Astrocyte of the spinal cord (primary cell): ENCODE measurements at places on chromosomes 7 and 10.

GRCh38 chr10:85642421-85643170 lies 724.0 kb downstream of the GRID1 start:
- peak; percentile 79 for DNase-seq

DNA sequence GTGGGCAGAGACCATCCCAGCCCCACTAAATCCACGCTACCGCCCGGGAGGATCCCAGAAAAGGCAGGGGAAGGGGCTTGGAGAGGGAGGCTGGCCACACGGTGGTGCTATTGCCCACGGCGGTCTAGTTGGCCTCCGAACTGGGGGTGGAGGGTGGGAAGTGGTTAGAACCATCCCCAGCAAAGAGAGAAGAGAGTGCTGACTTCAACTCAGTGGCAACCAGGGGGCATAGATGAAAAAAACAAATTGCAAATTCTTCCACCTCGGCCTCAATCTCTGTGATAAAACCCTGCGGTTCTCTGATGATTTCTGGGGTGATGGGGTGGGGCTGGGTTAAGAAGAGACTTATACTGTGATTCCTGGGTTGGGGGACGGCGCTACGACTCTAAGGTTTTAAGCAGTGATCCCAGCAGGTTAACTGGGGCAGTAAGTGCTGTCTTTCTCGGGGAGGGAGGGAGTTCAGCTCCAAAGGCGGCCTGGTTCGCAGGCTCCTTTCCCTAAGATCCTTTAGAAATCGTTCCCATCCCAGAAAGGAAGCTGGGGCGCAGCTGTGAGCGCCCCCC lies 154.5 kb upstream of the LYZL2 start:
- DNase-seq = peak; percentile 93

DNA sequence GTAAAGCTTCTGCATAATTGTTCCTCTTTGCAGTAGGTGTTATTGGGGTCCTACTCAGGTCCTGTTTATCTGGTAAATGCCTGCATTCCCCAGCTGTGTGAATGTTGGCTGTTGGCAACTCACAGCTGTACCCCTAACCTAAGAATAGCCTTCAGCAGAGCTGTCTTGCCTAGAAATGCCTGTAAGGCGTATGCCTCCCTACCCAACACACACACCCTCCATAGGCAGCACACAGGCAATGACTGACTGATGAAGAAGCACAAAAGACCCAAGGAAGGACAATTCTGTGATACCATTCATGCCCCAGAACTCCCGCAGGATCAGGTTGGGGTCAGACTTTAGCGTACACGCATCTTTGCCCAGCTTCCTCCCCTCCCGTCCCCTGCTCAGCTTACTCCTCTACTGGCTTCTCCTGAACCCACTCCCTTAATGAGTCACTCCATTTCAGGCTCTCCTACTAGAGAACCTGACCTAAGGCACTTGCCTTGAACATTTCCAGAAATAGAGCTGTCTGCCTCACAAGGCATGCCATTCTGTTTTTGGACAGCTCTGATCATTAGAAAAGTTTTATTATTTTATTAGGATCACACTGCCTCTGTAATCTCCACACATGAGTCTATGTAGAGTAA lies 99.2 kb upstream of the PIK3CG start:
- no peak for DNase-seq

DNA sequence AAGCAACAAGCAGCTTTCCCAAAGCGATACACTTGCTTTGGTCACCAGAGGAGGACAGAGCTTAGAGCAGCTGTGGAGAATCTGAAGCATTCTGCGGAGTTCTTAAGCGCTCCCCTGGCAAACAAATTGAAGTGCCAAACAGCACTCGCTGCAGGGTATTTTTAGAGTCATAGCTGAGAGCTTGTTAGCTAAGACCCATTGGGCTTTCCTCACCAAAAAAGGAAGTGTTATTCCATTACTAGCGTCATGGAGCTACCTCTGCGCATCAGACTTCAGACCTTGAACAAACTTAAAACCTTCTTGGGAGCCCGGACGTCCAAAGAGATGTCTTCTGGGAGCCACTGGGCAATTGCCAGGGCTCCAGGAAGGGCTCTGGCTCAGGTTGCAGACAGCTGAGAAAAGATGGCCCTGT lies 23.2 kb upstream of the BMPR1A start:
- DNase-seq = peak; percentile 33

GRCh38 chr10:82340166-82340565 lies 465.2 kb downstream of the NRG3 start:
- no peak for DNase-seq

DNA sequence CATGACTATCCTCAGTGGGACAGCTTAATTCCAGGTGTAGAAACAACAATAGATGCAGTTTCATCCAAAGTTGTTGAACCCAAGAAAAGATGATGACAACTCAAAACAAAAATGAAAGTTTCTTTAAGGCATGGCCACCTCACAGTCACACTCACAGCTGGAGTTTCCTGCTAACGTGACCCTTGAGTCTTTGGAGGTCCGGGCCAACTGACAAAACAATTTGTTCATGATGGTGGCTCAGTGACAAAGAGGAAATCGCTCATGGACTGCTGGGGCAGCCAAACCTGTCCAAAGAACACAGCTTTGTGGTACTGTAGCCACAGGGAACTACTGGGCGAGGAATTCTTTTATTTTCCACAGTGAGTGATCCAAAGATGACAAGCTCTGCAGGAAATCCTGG lies 96.0 kb upstream of the JCAD start:
- peak; percentile 85 for DNase-seq

DNA sequence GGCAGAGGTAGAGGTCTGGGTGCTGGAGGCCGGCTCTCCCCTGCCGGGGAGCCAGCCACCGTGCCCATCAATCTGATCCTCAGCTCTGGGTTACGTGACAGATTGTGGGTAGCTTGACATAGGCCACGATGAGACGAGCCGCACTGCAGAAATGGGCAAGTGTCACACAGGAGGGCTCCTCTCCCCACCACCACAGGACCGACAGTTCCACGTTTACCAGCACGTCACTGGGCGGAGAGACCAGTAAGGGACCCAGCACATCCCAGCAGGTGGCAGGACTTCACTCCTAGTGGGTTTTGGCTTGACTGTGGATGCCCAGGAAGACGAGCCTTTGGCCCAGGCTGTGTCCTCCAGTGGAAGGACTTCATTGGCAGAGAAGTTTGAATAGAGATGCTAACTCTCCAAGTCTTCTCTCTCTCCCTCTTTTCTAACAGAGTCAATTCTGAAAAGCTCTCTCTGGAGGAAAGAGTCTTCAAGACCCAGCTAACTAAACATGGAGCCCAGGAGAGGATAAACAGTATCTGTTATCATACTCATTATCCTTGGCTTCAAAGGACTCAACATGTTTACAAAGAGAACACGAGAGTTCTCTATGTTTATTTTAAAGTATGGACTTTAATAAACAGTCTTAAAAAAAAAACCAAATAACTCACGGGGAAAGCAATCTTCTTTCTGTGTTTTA lies 129.3 kb upstream of the JCAD start:
- no peak for DNase-seq

GRCh38 chr7:158075633-158076001 lies 512.0 kb downstream of the PTPRN2 start:
- no peak for DNase-seq

DNA sequence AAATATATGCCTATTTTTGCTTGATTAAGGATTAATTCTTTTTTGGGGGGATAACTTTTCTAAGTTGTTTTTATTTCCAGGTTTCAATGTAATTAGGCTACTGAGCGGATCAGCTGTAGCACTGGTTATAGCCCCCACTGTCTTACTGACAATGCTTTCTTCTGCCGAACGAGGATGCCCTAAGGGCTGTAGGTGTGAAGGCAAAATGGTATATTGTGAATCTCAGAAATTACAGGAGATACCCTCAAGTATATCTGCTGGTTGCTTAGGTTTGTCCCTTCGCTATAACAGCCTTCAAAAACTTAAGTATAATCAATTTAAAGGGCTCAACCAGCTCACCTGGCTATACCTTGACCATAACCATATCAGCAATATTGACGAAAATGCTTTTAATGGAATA lies 1.0 kb downstream of the LRRTM3 start:
- no peak for DNase-seq

DNA sequence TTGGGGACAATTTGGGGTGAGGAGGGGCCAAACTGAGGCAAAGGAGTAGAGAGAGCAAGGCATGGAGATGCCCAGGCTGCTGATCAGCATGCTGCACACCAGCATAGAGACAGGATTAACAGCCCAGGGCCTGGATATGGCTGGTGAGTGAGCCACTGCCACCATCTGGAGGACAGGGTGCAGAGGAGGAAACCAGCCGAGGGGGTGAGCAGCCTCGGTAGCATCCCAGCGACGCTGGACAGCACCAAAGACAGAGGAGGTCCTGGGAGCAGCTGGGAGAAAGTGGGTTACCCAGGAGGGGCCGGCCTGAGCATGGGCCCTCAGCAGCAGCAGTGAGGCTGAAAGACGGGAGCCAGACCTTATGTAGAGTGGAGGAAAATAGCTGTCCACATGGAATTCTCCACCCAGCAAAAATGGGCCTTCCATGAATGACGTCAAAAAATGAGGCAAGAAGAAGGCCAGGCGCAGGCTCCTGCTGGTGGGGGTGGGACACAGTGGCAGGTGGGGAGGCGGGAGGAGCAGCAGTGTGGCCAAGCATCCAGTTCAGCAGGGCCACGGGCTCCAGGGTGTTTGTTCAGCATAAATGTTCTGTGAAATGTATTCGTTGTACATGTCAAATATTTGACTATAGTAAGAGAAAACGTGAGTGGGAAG lies 16.7 kb downstream of the RET start:
- DNase-seq = no peak

DNA sequence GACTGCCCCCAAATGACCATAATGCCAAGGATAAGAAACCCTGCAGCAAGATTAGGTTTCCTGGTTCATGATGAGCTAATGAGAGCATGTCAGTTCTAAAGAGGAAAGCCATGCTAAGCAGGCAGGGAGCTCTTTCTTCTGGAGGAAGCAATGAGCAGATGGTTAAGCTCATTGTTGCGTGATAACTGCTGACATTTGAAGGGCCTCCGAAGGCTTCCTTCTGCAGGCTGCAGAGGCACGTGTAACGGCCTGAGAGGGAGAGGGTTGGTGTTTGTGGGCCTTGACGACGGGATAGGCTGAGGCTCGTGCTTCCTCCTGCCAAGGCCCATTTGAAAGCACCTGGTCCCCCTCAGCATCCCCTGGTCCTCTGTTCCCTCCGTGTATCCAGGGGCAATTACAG lies 63.5 kb upstream of the BTBD16 start:
- DNase-seq = no peak

DNA sequence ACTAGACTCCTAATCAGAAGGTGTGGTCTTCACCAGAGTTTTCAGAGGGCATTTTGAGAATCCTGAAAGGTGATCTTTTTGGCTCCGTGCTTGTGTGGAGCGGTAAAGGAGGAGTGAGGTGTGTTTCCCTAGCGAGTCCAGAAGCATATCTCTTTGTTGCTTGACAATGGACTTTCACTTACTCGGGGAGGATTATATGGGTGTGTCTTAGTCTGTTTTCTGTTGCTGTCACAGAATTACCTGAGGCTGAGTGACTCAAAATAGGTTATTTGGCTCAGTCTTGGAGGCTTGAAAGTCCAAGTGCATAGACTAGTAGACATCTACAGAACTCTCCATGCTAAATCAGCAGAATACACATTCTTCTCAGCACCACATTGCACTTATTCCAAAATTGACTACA lies 57.9 kb downstream of the AKR1C4 start:
- DNase-seq = no peak

DNA sequence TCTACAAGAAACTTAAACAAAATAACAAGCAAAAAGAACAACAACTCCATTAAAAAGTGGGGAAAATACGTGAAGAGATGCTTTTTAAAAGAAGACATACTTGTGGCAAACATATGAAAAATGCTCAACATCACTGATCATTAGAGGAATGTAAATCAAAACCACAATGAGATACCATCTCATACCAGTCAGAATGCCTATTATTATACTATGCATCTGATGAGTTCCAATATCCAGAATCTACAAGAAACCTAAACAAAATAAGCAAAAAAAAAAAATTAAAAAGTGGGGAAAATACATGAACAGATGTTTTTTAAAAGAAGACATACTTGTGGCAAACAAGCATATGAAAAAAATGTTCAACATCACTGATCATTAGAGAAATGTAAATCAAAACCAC lies 29.6 kb upstream of the AKR1C3 start:
- no peak for DNase-seq

GRCh38 chr7:129762387-129762969 lies 151.0 kb downstream of the NRF1 start:
- no peak for DNase-seq

DNA sequence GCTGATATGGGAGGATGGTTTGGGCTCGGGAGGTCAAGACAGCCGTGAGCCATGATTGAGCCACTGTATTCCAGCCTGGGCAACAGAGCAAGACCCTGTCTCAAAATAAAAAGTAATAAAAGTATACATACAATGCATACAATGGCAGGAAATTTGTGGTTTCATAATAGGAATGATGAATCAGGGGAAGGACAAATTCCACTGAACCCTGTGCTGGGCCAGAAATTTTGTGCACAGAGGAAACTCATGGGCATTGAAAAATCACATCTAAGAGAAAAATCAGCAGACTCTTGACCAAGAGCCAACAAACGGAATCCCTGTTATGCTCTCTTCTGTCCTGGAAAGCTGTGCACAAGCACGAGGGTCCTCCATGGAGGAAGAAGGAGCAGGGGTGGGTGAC lies 35.1 kb downstream of the SEM1 start:
- DNase-seq = no peak

- no peak for DNase-seq
These were observed 10.1 kb upstream of the LEP start for GRCh38 chr7:128231021-128231420.

DNA sequence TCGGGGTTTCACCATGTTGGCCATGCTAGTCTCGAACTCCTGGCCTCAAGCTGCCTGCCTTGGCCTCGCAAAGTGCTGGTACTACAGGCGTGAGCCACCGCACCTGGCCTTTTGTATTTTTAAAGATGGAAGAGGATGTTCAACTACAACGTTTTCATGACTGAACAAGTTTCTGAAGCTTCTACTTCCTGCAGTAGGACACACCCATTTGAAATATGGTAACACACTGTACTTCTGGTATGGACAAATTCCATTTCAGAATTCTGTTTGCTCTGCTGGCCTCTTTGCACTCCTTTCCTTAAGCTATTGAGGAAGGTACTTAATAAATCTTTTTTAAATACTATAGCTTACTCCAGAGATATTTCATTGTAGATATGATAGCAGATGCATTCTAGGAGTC lies 10.9 kb upstream of the CDK1 start:
- no peak for DNase-seq

DNA sequence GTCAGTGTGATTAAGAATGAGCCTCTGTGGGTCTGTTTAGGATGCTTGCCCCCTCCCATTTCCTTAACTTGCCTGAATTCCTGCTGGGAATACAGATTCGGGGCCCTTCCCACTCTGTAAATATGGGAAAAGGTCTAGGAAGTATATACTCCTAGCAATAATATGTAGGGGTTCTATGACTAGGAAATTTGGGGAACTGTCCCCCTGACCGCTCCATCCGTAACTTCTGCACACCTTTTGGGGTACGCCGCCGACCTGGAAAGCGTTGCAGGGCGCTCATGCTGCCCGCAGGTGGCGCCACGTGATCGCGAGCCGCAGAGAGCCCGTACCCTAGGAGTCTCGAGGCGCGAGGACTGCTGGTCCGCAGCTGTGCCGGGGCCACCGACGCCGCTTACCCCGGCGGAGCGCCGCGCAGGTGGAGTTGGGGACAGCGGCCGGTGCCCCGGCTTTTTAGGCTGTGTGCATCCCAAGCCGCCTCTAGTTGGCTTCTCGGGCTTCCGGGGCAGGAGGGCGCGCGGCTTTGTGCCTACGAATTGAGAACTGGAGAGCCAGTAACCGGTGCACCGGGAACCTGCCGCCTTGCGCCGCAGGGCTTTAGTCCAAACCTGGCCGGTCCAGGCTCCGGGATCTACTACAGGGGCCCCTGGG lies 656 bp upstream of the CNNM2 start:
- DNase-seq = peak; percentile 65
